ENCODE measurements at places on chromosomes 2 and 18. TPM values are rescaled to one million over a fixed set of nuclear protein-coding genes. Genes with fewer than 3 reads are reported as not detected.

Gene CFAP65
- 2.0 TPM for total RNA-seq

Gene C2orf66
- total RNA-seq = not detected

Gene CYP27C1
- 0.35 TPM for total RNA-seq

Gene DCDC2C
- total RNA-seq = not detected

Gene LRP2
- 85.4 TPM for total RNA-seq

Gene ATP8B1
- total RNA-seq = 40.8 TPM

Gene UGT1A8
- total RNA-seq = not detected

Gene MALL
- total RNA-seq = 26.2 TPM

Gene ANKRD36C
- total RNA-seq = 26.2 TPM

Gene LINC00305
- total RNA-seq = not detected

Gene CFC1
- not detected for total RNA-seq

Gene DSG4
- total RNA-seq = not detected

DNA sequence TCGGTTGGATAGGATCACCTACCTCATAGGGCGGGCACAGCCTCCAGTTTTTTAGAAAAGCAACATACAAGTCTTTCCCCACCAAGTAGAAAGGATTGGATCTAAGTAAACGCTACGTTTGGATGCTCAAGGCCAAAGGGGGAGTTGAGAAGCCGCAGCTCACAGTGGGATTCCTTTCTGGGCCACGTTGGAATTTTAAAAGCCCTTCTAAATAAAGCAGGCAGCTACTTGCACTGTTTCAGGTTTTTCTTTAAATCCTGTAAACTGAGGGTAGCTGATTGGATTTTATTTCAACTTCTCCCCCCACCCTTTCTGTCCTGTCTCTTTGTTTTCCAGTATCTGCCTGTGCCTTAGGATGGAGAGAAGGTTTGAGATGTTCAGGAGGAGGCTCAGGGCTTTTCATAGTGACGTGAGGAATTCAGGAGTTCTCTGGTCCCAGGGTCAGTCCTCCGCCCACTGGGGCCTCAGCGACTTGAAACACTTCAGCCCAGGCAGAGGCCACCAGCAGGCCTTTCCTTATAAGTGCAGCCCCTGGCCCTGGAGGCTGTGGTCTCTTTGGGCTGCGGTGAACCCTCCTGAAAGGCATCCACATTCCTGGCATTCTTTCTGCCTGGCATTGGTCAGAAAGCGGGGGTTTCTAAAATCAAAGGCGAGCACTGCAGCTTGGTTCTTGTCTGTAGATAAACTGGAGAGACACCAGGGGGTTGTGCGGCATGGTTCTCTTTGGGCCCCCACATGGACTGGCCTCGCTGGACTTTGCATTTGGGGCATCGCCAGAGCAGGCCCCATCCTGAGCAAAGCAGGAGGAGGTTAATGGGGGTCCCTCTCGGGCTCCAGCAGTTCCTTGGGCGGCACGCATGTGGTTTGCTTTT, 44.5 kb downstream of the SH3BP4 start:
- DNase-seq = peak; percentile 77

GRCh38 chr2:71550801-71551630, 97.7 kb downstream of the DYSF start:
- DNase-seq = peak; percentile 31

DNA sequence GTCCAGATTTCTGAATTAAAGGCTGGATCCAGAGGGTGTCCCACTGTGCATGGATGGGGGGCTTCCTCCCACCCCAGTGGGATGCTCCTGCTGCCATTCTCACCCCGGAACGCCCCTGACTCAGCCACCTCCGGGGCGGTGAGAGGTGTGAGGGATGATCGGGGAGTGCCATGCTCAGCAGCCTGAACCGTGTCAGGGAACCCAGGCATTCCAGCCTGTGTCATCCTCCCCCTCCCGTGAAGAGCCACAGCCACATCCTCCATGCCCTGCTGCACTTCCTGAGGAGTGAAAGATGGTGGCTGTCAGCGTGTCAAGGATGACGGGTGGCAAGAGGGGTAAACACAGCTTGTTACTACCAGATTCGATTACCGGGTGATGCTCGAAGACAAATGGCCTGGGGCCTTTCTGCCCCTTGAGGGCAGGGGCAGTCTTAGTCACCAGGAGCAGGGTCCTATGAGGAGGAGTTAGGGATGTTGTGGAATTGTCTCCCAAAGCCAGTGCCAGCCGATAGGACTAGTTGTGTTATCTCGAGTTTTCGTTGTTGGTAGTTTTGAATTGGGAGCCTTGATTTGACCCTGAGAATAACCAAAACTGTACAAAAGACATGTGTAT, 80.8 kb downstream of the TCF7L1 start:
- DNase-seq = peak; percentile 90

DNA sequence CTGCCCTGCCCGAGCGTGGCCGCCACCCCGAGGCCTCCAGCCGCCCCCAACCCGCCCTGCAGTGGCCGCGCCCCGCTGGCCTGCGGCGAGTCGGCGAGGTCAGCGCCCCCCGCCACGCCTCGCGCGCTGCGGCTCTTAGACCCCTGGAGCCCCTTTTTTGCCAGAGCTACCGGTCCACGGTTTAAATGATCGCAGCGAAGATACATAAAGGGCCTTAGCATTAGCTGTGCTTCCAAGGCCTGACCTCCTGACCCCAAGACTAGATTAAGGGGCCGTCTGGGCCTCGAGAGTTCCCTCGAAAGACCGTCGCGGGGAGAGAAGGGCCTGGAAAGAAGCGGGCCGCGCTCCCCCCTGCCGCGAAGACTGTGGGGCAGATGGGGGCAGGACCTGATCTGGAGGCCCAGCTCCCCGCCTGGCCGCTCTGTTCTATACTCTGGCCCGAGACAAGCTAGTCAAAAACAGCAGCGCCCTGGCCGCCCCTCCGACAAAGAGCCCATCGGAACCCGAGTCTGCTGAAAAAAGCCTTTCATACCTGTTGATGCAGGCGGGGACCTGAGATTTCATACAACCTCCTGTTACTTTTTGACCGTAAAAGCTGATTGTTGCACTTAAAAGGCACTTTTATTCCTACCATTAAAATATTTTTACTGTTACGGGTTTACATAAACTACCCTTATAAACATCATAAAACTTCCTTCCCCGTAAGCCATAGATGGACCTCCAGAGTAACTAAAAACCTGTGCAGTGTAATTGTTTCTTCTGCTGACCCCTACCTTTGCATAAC, 68.7 kb upstream of the PSMD14 start:
- DNase-seq = no peak

DNA sequence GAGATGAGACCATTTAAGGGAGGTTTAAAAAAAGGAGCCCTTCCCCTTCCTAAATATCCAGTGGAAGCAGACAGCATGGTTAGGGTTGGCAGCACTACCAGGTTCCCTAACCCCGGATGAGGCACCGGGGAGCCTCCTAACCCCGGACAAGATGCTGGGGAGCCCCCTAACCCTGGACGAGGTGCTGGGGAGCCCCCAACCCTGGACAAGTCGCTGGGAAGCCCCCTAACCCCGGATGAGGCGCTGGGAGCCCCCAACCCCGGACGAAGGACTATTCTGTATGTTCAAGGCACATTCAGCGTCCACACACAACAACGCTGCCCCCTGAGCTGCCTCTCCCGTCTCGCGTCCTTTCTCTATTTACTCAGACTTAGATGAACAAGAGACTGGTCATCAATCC, 51.9 kb downstream of the ANKMY1 start:
- DNase-seq = peak; percentile 45

DNA sequence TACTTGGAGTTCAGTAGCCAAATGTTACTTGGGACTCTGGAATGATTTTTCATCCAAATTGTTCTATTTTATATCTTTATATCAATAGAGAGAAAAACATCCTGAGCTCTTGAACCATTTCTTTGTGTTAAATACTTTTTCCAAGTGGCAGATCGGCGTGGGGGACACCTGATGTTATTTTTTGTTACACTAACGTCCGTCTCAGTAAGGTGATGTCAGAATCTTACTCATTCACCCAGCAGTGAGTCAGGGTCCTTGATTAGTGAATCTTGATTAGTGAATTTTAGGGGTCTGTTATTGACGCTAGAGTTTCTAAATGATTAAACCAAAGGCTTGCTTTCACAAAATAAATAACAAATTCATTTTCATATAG, 1.7 kb downstream of the MIB1 start:
- DNase-seq = no peak

- no peak for DNase-seq
Observed at GRCh38 chr18:73487966-73488365, 620.2 kb upstream of the NETO1 start.

GRCh38 chr2:115609978-115610377, 1167.5 kb downstream of the DPP10 start:
- DNase-seq = no peak

DNA sequence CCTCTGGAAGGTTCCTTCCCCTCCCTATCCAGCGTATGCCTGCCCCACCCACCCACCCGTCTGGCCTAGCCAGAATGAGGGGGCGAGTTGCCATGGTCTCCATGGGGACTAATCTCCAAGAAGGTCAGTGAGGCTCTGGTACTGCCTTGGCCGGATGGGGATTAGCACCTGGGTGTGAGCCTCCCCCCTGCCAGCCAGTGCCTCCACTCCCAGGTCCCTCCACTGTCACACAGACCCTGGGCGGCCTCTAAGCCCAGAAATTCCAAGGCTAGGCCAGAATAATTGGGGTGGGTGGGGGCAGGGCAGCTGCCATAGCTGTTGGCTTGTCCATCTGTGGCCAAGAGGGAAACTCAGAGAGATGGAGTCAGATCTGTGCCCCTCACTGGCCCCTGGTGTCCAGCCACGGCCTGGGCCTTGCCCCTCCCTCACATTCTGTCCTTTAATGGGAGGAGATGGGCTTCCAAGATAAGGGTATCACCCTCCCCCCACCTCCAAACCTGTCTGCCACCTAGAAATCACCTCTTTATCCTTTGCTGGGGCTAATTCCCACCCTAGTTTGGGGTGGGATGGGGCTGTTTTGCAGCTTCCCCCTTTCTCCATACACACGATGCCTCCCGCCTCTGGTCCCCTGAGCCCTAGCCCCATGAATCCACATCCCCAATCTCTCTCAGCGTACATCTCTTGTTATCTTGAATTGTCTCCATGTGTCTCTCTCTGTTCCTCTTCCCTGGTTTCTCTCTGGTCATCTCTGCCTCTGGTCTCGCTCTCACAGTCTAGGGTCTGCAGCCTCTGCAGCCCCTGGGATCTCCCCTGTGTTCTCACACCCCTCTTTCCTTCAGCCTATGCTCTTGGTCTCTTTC, 6.0 kb upstream of the CRYBA2 start:
- no peak for DNase-seq

DNA sequence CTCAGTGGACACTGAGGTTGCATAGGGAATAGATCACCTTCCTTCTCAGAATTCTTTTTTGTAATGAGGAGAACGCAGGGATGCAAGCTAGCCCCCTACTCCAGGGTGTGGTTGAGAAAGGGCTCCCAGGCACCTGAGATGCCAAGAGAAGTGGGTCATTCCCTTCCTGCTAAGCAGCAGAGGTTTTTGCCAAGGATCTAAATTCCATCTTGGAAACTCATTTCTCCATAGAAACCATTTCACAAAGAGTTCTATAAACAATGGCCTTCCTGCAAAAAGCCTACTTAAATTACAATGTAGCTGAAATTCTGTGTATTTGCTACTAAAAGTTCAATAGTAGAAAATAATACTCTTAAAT, 3.7 kb upstream of the PPP3R1 start:
- no peak for DNase-seq

- peak; percentile 60 for DNase-seq
Observed at GRCh38 chr2:28624793-28625701, 126.6 kb upstream of the PPP1CB start.

GRCh38 chr18:58316396-58317342, 272.6 kb downstream of the NEDD4L start:
- DNase-seq = no peak

GRCh38 chr2:178418426-178418825, 32.5 kb downstream of the PRKRA start:
- no peak for DNase-seq

- DNase-seq = no peak
Observed at GRCh38 chr2:240127911-240128607, 8.0 kb downstream of the COPS9 start.

- no peak for DNase-seq
Observed at GRCh38 chr2:38122344-38122743, 46.4 kb upstream of the CYP1B1 start.

GRCh38 chr2:201058914-201059313, 12.6 kb downstream of the HYCC2 start:
- DNase-seq = no peak

DNA sequence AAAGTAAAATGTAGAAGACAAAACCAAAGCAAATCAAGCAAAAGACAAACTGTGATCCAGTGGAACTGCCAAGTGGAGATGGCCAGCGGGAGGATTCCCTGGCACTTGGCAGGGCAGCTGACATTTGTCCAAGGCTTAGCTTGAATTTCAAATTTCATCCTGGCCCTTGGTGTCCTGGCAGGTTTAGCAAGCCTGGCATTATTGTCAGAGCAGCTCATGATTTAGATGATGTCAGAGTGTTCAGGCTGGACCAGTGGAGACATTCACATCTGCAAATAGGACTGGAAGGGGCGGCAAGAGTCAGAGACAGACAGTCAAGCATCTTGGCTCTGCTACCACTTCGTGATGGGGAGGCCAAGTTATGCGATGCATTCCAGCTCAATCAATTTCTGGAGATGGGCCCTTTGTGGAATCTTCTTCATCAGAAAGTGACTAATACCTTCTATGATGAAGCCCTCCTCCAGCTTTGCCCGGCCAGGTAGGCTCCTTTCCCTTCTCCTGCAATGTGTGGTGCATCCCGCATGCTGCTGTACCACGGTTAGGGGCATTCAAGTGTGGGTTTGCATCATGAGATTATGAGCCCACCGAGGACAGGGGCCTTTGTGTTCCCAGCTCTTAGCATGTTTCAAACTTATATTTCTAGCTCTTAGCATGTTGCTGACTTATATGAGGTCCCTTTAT, 199.7 kb downstream of the ANKRD30B start:
- no peak for DNase-seq

DNA sequence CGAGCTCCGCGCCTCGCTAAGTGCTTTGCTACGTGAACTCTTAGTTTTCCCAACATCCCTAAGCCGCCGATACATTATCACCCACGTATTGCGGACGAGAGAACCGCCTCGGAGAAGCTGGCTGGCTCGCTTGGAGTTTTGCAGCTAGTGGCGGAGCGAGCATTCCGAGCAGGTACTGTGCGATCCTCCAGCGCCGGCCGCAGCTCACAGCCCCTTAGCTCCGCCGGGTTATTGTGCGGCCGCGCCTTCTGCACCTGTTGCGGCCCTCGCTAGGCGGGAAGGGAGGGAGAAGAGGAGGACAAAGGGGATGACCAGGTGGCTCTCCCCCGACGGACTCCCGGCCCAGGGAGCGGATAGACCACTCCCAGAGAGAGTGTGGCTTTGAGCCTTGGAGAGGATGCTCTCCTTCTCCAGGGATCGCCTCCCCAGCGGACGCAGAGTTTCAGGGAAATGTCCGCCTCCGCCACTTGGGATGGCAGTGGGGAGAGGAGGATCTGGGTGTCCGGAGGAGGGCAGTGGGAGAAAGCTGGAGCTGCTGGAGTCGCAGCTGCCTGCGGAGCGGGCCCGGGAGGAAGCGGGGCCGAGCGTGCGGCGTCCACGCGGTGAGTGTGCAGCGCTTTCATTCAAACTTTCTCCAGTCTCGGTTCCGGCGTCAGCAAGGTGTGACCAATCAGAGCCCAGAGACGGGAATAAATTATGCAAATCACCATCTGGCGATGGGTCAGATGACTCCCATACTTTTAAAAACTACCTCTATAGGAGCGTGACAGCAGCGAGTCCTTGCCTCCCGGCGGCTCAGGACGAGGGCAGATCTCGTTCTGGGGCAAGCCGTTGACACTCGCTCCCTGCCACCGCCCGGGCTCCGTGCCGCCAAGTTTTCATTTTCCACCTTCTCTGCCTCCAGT, at the start of gene LIPG:
Gene LIPG (plus strand): TSS at position 769 of the 905 bp plus-strand sequence. CDS start 252 bp downstream, outside the sequence.
- DNase-seq = peak; percentile 96
